ENCODE measurements at places on chromosomes 5 and 9.

DNA sequence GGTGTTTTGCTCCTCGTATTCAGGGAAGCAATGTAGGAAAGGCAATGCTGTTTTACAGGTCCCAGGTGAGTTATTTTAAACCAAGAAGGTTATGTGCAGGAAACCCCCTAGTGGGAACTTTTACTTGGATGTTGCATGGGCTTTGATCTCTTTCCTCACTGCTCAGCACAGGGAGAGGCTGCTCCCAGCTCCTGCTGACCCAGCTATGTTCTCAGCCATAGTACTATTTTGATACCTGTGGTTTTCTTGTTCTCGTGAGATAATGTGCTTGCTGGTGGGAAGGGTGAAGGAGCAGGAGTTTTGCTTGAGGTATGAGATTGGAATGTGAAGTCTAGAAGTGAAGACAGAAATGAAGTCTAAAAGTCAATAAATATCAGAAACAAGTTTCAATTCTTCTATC, 265.6 kb upstream of the FBXL7 start:
- no peak for DNase-seq

GRCh38 chr9:91147079-91147708, 214.5 kb downstream of the AUH start:
- no peak for DNase-seq

DNA sequence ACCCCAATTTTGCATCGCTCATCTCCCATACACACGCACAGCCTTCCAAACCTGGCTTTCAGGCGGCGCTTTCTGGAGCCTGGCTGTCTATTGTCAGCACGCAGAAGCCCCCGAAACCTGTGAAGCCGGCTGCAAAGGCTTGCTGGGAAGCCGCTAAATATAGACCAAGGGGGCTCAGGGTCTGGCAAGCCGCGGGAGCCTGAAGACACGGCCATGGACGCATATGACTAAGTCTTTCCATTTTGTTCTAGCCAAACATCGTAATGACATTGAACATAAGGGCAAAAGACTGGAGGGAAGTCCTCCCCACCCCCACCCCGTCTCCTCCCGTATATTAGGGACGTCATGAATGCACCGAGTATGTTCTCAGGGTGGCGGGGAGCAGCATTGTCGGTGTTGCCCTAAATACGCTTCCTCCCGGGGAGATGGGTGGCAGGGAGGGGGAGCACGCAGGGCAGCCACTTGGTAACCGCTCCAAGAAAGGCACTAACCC, 1.1 kb downstream of the CTNND2 start:
- DNase-seq: no peak

DNA sequence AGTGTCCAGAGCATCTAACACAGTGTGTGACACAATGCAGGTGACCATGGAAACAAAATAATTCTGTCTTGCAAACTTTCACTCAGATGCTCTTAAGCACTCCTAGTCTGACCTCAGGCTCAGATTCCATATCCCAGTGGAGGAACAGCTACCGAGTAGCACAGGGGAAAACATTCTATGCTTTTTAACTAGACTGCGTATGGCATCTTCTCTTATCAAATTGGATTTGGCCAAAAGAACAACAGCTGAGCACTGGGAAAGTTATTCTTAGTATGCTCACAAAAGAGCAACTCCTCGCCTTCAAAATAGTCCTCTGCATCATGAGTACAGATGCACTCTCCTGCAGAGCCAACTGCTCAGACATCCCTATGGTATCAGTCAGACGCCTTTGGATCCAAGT, 528.2 kb upstream of the DAP start:
- no peak for DNase-seq

GRCh38 chr5:149632311-149633251, 51.3 kb downstream of the ARHGEF37 start:
- no peak for DNase-seq

DNA sequence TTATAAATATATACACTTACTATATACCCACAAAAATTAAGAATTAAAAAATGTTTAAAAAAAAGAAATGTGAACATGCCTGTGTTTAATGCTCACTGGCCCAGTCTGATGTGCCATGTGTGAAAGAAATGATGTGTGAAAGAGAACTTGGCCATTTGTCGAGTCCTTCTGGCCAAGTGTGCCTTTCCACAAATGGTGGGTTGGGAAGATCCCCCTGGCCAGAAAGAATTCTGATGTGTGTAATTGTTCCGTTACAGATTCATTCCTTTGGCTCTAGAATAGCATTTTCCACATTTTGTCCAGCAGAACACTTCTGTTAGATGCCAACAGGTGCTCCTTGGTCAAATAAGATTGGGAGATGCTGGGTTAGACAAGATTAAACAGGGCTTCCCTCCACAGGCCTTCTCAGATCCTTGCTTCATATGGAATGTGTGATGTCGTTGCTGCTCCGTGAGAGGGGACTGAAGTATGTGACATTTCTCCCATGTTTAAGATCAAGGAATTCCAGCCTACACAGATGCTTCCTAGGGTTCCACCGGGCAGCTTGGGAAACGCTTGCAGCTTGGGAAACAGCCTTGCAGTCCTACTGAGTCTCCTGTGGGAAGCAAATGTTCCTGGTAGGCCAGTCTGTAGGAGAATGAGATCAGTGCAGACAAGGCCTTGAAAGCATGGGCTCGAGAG, 32.1 kb downstream of the GDNF start:
- DNase-seq: no peak
